ENCODE measurements at places on chromosomes 7 and 10. TPM values are rescaled to one million over a fixed set of nuclear protein-coding genes. Genes with fewer than 3 reads are reported as not detected.
A peak's percentile ranks its signal among the peaks of the same experiment; 100 is the strongest.

DNA sequence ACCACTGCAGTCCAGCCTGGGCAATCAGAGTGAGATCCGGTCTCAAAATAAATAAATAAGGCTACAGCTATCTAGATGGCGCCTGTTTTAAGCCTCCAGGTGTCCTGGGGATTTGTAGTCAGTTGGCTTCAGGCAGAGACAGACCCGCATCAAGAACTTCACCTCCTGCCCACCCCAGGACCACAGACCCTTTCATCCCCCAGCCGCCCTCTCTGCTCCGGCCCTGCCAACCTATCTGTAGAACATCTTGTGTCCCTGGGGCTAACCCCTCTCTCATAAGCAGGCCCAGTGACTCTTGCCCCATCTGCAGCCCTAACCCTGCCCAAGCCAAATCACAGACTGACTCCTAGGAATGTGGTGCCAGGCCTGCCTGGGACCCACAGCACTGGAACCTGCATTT, 17.9 kb downstream of the PDIA4 start:
- DNase-seq = no peak

DNA sequence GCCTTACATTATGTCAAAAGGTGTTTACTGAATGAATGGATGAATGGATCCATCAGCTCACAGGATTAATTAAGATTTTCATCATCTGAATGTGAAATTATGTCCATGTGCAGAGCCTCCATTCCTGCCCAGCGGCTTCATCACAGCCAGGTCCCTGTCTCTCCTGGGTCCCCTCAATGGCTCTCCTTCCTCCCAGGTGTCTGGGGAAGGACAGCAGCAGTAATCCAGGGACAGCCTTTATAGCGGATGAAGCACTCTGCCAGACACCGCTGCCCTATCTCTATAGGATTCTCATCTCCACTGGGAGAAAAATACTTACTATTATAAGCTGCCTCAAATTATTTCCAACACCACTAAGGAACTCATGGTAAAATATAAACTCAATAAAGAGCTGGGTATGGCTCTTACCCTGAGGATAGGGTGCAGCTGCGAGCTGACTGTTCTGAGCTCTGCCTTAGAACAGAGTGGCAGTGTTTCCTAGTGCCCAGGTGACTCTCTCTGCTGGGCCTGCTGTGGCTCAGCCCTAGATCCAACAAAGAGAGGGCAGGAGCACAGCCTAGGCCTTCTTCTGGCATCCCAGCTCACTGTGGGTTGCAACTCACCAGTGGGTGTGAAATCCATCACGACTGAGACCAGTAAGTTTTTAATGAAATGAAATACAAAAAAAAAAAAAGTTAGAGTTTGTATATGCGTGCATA, 38.3 kb downstream of the GPRIN2 start:
- peak; percentile 41 for DNase-seq

- DNase-seq = no peak
Measured at GRCh38 chr10:24449321-24449740, 240.4 kb downstream of the KIAA1217 start.

DNA sequence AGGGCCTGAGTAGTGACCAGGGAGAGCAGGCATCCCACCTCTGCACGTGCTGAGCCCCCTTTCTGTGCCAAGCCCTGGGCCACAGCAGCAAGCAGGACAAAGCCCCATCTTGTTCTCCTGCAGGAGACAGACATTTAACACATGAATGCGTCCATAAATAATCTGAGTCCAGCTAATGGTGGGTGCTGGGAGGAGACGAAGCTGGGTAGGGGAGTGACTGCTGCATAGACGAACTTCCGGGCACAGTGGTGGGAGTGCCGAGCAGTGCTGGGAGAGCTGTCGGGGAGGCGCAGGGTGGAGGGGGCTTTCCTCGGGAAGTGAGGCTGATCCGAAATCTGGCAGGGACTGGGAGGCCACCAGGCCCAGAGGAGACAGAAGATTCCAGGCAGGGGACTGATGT, 35.2 kb upstream of the SLC29A3 start:
- no peak for DNase-seq

GRCh38 chr7:115249080-115249479, 327.2 kb downstream of the MDFIC start:
- DNase-seq = no peak

DNA sequence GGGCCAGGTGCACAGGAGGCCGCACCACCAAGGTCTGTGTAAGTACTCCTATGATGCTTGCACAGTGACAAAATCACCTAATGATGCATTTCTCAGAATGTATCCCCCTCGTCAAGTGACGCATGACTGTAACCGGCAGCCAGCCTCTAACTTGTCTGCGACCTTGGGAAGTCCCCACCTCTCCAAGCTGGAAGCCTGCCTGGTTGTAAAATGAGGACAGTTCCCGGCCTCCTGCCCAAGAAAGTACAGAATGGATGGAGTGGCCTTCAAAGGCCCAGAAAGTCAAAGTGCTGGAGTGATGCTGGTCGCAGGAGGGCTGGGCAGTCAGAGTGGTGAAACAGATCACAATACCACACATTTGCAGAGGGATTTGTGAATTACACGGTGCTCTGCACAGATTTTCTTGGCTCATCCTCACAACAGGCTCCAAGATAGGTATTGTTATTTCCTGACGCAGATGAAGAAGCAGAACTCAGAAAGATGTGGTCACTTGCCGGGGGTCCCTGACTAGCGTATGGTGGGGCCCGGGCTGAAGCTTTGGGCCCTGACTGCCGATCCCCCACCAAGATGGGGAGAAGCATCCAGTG, 22.8 kb downstream of the SPOCK2 start:
- no peak for DNase-seq

GRCh38 chr10:76649254-76649653, 988.4 kb downstream of the KCNMA1 start:
- DNase-seq = no peak

The MBL2 gene
- not detected for total RNA-seq

The SMKR1 gene
- total RNA-seq = 11.6 TPM

The ADARB2 gene
- total RNA-seq = not detected

The TUBAL3 gene
- not detected for total RNA-seq

The GPR26 gene
- total RNA-seq = not detected

The PCLO gene
- not detected for total RNA-seq

Data from CD8-positive, alpha-beta memory T cell (primary cell).